ENCODE measurements at places on chromosomes 12 and 14.
A peak's percentile ranks its signal among the peaks of the same experiment; 100 is the strongest.

DNA sequence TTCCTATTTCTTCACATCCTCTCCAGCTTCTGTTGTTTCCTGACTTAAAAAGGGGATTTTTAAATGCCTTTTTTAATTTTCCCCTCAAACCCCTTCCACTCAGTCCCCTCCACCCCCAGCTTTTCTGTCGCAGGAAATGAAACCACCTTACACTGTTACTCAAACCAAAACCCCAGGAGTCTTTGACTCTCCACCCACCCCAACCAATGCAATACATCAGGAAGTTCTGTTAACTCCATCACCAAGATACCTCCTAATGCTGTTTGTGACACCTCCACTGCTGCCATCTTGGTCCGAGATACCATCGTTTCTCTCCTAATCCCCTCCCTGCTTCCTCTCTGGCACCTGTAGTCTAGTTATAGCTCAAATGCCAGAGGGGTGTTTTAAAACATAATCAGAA lies 25.4 kb upstream of the CPM start:
- no peaks in the 10 kb centered on the region for H3K36me3 ChIP-seq
- no peak overlapping the region for H3K4me3 ChIP-seq
- H3K27ac ChIP-seq, result no peak overlapping the region

DNA sequence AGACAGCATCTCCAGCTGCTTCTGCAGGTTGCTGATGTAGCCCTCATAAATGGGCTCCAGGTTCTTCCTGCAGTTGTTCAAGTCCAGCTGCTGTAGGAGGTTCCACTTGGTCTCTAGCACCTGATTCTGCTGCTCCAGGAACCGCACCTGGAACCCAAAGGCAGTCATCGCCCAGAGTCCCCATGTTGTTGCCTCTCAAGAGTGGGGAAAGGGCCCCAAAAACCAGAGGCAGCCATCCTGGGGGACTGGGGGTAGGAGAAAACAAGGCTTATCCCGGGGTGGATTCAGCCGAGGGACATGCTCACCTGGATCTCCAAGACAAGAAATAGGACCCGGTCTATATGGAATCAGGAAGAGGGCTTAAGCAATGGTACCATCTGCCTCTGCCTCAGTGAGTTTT lies 2.3 kb downstream of the KRT72 start:
- peaks cover 14% of the 10 kb centered on the region for H3K27me3 ChIP-seq
- no peaks in the 10 kb centered on the region for H3K4me1 ChIP-seq
- H3K27ac ChIP-seq, result no peak overlapping the region
- no peak for DNase-seq

DNA sequence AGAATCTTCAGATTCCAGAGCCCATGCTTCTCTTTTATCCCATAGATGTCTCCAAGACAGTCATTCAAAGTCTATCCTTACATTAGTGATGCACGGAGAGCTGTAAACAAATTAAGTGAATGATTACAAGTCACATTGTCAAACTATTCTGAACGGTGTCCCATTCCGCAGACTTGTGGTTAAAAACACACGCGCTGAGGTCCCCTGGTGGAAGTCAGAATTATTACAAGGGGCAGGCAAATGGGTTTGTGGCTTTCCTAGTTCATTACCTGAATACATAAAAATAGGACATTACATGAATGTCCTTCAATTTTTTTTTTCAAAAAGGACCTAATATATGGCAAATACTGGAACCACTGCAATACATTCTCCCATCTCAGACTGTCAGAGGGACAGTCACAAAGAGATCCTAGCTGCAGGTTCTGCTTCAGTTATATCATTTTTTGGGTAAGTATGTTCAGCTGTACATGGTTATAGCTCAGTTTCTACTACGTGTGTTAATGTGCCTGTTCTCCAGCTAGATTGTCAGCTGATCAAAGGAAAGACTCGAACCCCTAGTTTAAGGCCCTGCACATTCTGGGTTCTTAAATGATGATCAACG lies 53.1 kb upstream of the STON2 start:
- no peak overlapping the region for H3K27ac ChIP-seq
- H3K36me3 ChIP-seq, result no peaks in the 10 kb centered on the region
- H3K4me1 ChIP-seq, result no peaks in the 10 kb centered on the region
- H3K4me3 ChIP-seq, result no peak overlapping the region
- peak; percentile 36 for DNase-seq

- DNase-seq, result no peak
- H3K27me3 ChIP-seq, result no peaks in the 10 kb centered on the region
These were observed 684.5 kb downstream of the C12orf50 start for GRCh38 chr12:87344699-87345098.

DNA sequence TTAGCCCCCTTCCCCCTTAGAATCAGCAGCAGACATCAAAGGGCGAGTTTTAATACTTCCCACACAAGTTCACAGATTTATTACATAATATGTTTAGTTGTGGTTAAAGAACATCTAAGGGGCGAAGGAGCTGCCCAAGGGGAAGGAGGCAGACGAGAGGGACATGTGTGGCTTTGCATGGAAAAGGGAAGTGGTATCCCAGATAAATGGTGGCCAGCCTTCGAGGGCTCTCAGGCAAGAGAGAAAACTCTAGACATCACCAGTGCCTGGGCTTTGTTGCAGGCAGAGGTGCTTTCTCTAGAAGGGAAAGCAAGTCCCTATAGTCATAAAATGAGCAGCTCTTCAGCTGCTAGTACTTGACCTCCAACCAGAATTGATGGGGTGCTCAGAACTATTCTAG lies 121.2 kb downstream of the CACNA1C start:
- no peak overlapping the region for H3K4me3 ChIP-seq
- H3K27ac ChIP-seq, result no peak overlapping the region
- H3K4me1 ChIP-seq, result no peaks in the 10 kb centered on the region
- H3K27me3 ChIP-seq, result peaks cover 21% of the 10 kb centered on the region
- no peak for DNase-seq
- H3K36me3 ChIP-seq, result no peaks in the 10 kb centered on the region

DNA sequence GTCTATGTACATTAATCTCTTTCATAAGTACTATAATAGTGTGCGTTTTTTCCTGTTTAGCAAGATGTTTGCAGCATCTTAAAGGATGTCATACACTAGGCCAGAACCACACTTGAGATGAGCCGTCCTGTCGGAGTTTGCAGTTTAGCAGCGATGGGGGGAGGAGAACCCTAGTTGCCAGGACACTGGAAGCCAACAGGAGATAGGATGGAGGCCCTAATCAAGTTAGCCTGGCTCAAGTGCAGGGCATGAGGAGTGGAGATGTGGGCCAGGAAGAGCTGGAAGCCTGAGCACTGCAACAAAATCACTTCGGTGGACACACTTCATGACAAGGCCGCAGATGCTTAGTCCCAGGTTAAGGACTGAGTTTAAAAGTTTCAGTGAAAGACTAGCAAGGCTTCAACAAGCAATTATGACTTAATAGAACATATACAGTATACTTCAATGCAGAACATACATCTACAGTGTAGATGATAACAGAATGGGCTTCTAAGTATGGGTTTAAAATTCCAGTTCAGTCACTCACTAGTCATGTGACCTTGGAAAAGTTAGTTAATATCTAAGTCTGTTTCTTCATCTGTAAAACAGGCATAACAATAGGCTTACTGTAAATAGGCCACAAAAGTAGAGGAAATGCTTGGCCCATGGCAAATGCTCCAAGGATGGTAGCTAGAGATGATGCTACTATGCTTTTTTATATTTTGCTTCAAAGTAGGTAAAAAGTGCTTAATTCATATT lies 77.1 kb downstream of the PTPN21 start:
- no peak overlapping the region for H3K27ac ChIP-seq
- DNase-seq, result no peak
- H3K27me3 ChIP-seq, result peaks cover 10% of the 10 kb centered on the region
- H3K4me1 ChIP-seq, result no peaks in the 10 kb centered on the region

DNA sequence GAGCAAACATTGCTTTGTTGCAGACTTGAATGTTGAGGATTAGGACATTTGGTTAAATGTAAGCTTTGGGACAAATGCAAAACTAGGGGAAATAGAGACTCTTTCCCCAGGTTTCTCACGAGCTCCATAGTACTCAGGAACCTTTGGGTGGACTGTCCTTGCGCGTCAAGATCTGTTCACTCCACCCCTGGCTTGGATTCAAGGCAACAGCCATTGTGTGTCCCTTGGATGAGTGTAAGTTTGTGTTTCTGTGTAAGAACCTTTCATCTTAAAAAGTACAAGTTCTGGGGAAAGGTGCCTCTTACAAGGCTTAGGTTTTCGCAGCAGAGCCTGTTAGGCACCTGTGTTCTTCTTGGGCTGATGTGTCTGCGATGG lies 3.7 kb downstream of the SUSD6 start:
- peak overlapping the region; percentile 99 for H3K27ac ChIP-seq
- peaks cover 5% of the 10 kb centered on the region for H3K36me3 ChIP-seq
- no peaks in the 10 kb centered on the region for H3K27me3 ChIP-seq

DNA sequence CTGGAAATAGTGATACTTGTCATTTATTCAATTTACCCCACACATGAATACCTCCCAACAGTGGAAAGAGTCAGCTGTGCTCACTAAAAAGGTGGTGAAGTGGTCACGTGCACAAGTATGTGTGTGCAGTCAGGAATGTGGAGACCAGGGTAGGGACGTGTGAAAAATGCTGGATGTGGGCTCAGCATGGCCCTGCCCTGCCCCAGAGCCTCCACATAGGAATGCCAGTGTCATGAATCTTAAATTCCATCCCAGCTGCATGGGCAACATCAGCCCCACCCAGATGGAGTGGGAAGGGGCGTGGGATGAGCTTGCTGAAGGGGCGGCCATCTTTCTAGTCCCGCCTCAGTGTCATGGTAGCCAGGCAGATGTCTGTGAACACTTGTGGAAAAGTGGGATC lies 87.7 kb downstream of the C12orf75 start:
- no peak for DNase-seq
- no peak overlapping the region for H3K27ac ChIP-seq

- peak; percentile 44 for DNase-seq
- peaks cover 22% of the 10 kb centered on the region for H3K36me3 ChIP-seq
- peaks cover 23% of the 10 kb centered on the region for H3K4me1 ChIP-seq
- peak overlapping the region; percentile 98 for H3K27ac ChIP-seq
These were observed 507 bp downstream of the AHSA1 start for GRCh38 chr14:77458249-77458950.

- peak overlapping the region; percentile 76 for H3K27ac ChIP-seq
- peaks cover 11% of the 10 kb centered on the region for H3K4me1 ChIP-seq
- no peak for DNase-seq
These were observed 18.1 kb downstream of the RFC5 start for GRCh38 chr12:118034429-118035189.
